ENCODE measurements at places on chromosomes 16 and 17.

DNA sequence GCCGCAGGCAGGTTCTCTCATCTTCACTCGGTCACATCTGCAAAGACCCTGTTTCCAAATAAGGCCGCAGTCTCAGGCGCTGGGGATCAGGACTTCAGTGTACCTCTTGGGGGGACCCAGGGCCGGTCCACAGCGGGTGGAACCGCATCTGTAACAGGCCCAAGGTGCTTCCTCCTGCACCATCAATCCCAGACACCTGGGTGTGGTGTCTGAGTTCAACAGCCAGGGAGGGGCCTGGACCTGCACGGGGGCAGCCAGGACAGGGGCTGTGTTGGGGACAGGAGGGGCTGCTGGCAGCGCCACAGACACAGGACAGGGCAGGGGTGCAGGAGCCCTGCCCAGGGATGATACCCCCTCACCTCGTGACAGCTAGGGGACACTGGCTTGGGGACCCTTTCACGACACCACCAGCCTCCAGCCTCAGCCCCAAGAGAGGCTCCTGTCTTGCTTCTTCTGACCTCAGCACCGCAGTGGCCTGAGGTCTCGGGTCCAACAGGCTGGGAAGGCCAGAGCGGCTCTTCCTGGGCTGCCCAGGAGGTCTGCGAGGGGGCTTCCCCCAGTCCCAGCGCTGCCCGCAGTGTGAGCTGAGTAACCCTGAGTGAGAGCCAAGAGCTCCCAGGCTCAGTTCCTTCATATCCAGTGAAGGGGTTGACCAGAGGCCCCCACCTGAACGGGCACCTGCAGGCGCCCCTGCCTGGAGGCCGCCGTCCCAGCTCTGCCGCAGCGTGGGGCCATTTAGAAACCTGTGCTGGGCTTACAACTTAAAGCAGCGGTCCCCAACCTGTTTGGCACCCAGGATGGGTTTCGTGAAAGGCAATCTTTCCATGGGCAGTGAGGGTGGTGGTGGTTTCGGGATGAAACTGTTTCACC lies 30.7 kb upstream of the BAHCC1 start:
- no peak overlapping the region for H3K27ac ChIP-seq
- H3K4me3 ChIP-seq = no peak overlapping the region
- H3K27me3 ChIP-seq = peaks cover 29% of the 10 kb centered on the region
- no peak for DNase-seq

DNA sequence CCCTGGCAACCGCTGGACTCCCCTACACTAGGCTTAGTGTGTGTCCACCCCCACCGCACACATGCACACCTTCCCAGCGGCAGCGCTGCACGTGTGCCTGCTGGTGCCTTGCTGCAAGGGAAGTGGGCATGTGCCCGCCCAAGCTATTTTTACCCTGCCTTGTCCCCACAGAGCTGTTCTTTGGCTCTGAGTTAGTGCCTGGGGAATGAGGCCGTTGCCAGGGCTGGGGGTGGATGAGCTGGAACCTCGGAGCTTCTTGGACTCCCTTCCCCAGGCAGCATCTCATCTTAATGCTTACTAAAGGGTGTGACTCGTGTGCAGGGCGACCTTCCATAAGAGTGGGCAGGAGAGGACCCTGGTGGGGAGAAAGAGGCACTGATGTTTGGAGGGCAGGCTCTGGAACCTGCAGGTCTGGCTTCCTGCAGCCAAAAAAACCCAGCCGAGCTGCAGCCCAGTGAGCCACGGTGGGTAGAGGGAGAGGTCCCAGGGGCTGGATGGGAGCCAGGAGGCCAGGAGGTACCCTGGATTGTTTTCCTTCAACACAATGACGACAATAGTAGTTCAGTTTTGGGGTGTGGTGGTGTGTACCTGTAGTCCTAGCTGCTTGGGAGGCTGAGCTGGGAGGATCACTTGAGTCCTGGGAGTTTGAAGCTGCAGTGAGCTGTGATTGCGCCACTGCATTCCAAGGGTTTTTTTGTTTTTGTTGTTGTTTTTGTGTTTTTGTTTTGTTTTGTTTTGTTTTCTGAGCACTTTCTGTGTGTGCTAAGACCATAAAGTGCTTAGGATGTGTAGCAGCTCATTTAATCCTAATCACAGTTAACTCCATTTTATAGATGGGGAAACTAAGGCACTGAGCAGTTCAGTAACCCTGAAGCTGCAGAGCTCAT lies 119.1 kb downstream of the RAB11FIP4 start:
- peaks cover 40% of the 10 kb centered on the region for H3K4me1 ChIP-seq
- peak overlapping the region; percentile 74 for H3K27ac ChIP-seq
- no peaks in the 10 kb centered on the region for H3K27me3 ChIP-seq
- no peak for DNase-seq
- no peaks in the 10 kb centered on the region for H3K36me3 ChIP-seq

- no peak overlapping the region for H3K4me3 ChIP-seq
- no peaks in the 10 kb centered on the region for H3K27me3 ChIP-seq
- H3K36me3 ChIP-seq = peaks cover 63% of the 10 kb centered on the region
- DNase-seq = no peak
These were observed 12.0 kb upstream of the RPL13 start for GRCh38 chr16:89548344-89549006.

DNA sequence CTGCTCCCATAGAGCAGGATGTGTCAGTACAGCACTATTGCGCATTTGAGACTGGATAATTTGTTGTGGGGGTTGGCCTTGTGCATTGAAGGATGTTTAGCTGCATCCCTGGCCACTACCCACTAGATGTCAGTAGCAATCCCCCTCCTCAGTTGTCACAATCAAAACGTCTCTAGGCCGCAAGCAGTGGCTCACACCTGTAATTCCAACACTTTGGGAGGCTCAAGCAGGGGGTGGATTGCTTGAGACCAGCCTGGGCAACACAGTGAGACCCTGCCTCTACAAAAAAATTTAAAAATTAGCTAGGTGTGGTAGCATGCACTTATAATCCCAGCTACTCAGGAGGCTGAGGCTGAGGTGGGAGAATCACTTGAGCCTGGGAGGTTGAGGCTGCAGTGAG lies 48.4 kb downstream of the CENPV start:
- no peak for DNase-seq
- no peaks in the 10 kb centered on the region for H3K4me1 ChIP-seq
- H3K4me3 ChIP-seq = no peak overlapping the region
- peaks cover 4% of the 10 kb centered on the region for H3K36me3 ChIP-seq

GRCh38 chr17:83080858-83081683 lies 1.7 kb downstream of the METRNL start:
- peaks cover 21% of the 10 kb centered on the region for H3K4me1 ChIP-seq
- peak; percentile 34 for DNase-seq
- no peak overlapping the region for H3K27ac ChIP-seq
- H3K4me3 ChIP-seq = peak overlapping the region; percentile 56

GRCh38 chr16:30887927-30888326 lies 6.0 kb downstream of the BCL7C start:
- no peak overlapping the region for H3K4me3 ChIP-seq
- DNase-seq = no peak
- no peaks in the 10 kb centered on the region for H3K27me3 ChIP-seq
- H3K4me1 ChIP-seq = peaks cover 8% of the 10 kb centered on the region
- peaks cover 22% of the 10 kb centered on the region for H3K36me3 ChIP-seq

GRCh38 chr17:12313786-12314185 lies 293.1 kb downstream of the MAP2K4 start:
- H3K4me1 ChIP-seq = no peaks in the 10 kb centered on the region
- no peaks in the 10 kb centered on the region for H3K36me3 ChIP-seq
- H3K27me3 ChIP-seq = no peaks in the 10 kb centered on the region
- H3K27ac ChIP-seq = no peak overlapping the region
- no peak for DNase-seq

GRCh38 chr17:46202424-46202823 lies 9.2 kb upstream of the KANSL1 start:
- DNase-seq = no peak
- H3K36me3 ChIP-seq = no peaks in the 10 kb centered on the region
- H3K27ac ChIP-seq = no peak overlapping the region

GRCh38 chr17:69418535-69418934 lies 4.0 kb downstream of the MAP2K6 start:
- no peak overlapping the region for H3K27ac ChIP-seq
- no peaks in the 10 kb centered on the region for H3K27me3 ChIP-seq
- no peaks in the 10 kb centered on the region for H3K36me3 ChIP-seq
- no peak overlapping the region for H3K4me3 ChIP-seq
- H3K4me1 ChIP-seq = peaks cover 17% of the 10 kb centered on the region
- no peak for DNase-seq

- H3K27ac ChIP-seq = no peak overlapping the region
- H3K27me3 ChIP-seq = no peaks in the 10 kb centered on the region
- DNase-seq = no peak
- H3K4me3 ChIP-seq = no peak overlapping the region
- H3K4me1 ChIP-seq = no peaks in the 10 kb centered on the region
These were observed 48.9 kb downstream of the SNX29 start for GRCh38 chr16:12025472-12025871.

DNA sequence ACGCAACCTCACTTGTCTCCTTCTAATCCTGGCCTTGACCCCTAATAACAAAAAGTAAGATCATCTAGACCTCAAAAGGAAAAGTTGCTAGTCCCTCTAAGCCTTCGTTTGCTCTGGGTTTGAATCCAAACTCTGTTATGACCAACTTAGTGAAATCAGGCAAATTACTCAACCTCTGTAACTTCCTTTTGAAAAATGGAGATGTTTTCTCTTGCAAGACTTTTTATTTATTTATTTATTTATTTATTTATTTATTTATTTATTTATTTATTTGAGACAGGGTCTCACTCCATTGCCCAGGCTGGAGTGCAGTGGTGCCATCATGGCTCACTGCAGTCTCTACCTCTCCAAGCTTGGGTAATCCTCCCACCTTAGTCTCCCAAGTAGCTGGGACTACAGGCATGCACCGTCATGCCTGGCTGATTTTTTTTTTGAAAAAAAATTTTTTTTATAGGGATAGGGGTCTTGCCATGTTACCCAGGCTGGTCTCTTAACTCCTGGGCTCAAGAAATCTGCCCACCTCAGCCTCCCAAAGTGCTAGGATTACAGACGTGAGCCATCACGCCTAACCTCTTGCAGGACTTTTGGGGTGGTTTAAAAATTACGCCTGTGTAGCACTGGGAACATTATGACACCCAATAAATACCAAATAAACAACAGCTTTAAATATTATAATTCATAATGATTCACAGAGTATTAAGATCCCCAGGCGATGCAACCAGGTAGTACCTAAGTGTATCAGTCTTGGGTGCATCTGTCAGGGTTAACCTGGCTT lies 63.4 kb downstream of the PITPNC1 start:
- no peaks in the 10 kb centered on the region for H3K27me3 ChIP-seq
- no peaks in the 10 kb centered on the region for H3K36me3 ChIP-seq
- H3K27ac ChIP-seq = peak overlapping the region; percentile 90
- H3K4me1 ChIP-seq = peaks cover 64% of the 10 kb centered on the region
- H3K4me3 ChIP-seq = peak overlapping the region; percentile 26

GRCh38 chr16:87101903-87102302 lies 215.3 kb downstream of the C16orf95 start:
- no peaks in the 10 kb centered on the region for H3K4me1 ChIP-seq
- DNase-seq = no peak
- H3K4me3 ChIP-seq = no peak overlapping the region
- no peak overlapping the region for H3K27ac ChIP-seq
- H3K36me3 ChIP-seq = no peaks in the 10 kb centered on the region

DNA sequence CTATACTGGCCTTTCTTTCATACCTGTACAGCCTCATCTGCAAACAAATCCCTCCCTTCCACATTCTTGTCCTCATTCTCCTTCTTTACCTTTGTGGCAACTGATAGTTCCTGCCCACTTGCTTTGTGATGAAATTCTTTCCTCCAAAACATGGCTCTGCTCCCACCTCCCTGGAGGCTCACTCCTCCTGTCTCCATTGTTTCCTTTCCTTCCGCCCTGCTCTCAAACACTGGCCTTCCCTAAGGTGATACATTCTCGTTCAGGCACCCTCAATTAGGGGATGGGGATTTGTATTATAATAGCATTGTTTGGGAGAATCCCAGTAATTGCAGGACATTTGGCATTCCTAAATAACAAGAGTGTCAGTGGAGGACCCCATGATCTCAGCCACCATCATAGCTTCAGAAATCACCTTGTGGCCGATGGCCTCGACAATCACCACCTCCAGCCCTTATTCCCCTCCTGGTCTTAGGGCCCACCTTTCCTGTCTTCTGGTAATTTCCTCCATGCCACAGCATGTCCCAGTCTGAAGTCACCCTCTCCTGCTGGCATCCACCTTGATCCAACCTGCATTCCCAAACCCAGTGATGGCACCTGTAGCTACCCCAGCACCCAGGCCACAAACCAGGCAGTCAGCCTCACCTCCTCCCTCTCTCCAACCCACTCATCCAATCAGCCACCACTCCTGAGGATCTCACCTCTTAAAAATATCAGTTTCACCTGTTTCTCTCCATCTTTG lies 7.9 kb downstream of the UNC119 start:
- H3K27ac ChIP-seq = no peak overlapping the region
- no peaks in the 10 kb centered on the region for H3K27me3 ChIP-seq
- peaks cover 17% of the 10 kb centered on the region for H3K4me1 ChIP-seq
- no peak for DNase-seq
- H3K4me3 ChIP-seq = no peak overlapping the region

GRCh38 chr16:2915196-2915929 lies 3.6 kb downstream of the FLYWCH1 start:
- no peak overlapping the region for H3K27ac ChIP-seq
- peaks cover 13% of the 10 kb centered on the region for H3K4me1 ChIP-seq
- no peak for DNase-seq
- H3K4me3 ChIP-seq = no peak overlapping the region

- H3K4me1 ChIP-seq = no peaks in the 10 kb centered on the region
- no peaks in the 10 kb centered on the region for H3K36me3 ChIP-seq
- H3K27me3 ChIP-seq = no peaks in the 10 kb centered on the region
- H3K27ac ChIP-seq = no peak overlapping the region
- DNase-seq = no peak
- no peak overlapping the region for H3K4me3 ChIP-seq
These were observed 525.9 kb upstream of the CDH8 start for GRCh38 chr16:62562121-62562520.

- no peak overlapping the region for H3K4me3 ChIP-seq
- DNase-seq = no peak
- H3K4me1 ChIP-seq = peaks cover 10% of the 10 kb centered on the region
- H3K27ac ChIP-seq = no peak overlapping the region
- H3K36me3 ChIP-seq = no peaks in the 10 kb centered on the region
These were observed 2.6 kb downstream of the SPEM3 start for GRCh38 chr17:7431231-7431630.
